Fibroblast of skin of right biceps (primary cell): ENCODE measurements at places on chromosomes 4 and X.

- no peak for DNase-seq
These were observed 107.7 kb upstream of the ADRA2C start for GRCh38 chr4:3658530-3658913.

- peak; percentile 30 for DNase-seq
These were observed 704 bp downstream of the FAM114A1 start for GRCh38 chr4:38868059-38868960.

GRCh38 chr4:132865458-132865857, 283.6 kb upstream of the PCDH10 start:
- no peak for DNase-seq

DNA sequence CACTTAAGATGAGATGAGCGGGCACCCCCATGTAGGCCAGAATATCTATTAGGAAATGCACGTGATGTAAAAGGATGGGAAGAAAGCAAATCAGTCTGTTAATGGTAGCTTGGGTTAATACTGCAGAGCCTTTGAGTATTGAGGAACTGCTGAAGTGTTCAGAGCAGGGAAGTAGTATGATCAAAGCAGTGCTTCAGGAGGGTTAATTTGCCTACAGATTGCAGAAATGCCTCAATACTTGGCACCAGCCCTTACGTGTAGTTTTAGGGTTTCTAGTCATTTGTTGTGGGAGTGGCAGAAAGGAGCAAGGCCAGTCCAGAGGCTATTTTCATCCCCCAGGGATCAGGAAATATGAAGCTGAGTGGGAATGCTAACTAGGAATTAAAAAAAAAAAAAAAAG, 19.7 kb downstream of the ZFX start:
- no peak for DNase-seq

- DNase-seq, result no peak
These were observed 14.4 kb upstream of the CCNG2 start for GRCh38 chr4:77142646-77143028.

DNA sequence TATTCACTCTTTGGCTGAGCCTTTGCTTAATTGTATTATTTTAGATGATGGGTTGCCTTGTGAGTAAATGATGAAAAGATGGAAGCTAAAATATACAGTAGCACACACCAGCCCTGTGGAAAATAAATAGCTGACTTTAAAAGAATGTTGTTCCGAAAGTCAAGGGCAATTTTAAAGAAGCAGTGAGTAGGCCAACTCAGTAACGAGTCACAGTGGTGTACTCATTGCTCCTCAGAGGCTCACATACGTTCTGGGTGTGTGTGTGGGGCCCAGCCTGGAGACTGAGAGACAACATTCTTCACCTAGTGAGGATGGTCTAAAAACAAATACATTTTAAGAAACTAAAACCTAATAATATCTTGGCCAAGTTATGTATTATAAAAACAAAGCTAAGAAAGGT, 640.3 kb downstream of the TRIML1 start:
- DNase-seq, result peak; percentile 76
